Activated naive CD4-positive, alpha-beta T cell treated with anti-CD3 and anti-CD28 coated beads, Interleukin-2, amount 50 U/mL, for 72 hours (primary cell): ENCODE measurements at places on chromosomes 5 and 9.

DNA sequence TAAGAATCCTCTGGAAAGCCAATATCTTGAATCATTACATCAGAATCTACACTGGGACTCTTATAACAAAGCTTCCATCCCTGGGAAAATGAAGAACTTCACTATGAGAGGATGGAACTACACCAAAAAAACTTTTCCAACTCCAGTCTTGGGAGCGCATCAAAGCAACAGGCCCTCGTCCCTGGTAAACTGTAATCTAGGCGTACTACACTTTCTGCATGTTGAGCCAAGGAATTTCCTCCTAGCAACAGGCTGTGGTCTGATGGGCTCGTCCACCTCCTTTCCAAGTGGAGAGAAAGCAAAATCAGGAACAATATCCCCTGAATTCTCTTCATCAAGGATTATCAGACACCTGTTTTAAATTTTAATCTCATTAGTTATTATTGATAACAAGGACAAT is 94.1 kb downstream of the NFIB start:
- no peak for DNase-seq

DNA sequence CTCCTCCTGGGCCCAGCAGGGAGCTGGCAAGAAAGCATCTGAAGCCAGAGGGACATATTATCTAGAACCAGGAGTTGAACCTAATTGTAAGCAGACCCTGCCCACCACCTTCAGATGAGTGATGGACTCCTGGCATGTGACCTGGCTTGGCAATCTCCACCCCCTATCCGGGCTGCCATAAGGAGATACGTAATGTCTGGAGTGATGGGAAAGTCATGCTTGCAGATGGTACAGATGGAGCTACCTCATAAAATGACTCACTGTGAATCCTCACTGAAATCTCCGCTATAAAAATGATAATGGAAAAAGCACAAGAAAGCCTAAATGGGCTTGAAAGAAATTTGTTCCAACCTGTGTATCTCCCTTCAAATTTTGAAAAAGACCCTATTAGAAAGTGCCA is 157.5 kb downstream of the DMRT2 start:
- no peak for DNase-seq

DNA sequence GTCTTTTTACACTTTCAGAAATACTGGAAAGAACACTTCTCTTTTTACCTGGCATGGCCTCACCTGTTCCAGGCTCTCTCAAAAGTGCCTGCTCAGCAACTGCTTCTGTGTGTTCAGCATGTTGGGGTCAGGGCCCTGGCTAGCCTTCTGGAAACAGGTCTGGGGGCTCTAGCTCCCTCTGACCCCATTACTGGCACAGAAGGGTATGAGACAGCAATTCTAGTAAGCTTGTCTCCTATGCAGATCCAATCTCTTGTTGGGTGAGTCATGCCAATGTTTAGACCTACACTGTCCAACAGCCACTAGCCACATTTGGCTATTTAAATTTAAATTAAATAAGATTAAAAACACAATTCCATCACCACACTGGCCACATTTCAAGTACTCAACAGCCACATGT is 80.8 kb downstream of the MAPKAP1 start:
- DNase-seq, result no peak

DNA sequence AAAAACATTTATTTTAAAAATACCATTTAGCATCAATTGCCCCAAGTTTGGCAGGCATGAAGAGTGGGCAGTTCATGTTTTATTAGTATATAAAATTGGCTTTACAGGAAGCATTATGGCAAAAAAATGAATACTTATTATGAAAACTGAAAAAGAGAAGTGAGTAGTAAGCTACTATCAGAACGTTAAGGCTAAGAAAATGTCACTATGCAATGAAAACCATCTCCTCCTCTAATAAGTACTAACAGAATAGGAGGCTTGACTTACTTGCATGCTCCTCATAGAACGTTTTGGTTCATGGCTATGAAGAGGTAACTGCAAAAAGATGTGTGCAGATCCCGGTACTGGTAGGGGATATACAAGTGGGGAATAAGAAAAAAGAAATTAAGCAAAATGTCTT is 23.6 kb downstream of the TICAM2 start:
- DNase-seq, result no peak

DNA sequence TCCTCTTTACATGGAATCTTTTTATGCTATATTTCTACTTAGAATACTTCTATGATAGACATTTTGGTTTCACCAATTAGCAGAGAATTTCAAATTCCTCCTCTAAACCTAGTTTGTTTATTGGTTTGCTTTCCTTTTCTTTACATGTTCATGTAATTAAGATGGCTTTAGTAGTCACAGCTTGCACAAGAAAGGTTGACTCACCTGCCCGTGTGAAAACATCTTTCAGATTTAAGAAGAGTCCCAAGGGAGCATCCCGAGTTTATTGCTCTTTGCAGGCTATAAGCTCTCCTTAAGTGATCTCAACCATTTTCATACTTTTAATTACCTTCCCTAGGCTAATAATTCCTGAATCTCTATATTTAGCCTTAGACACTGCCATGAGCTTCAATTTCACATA is 28.9 kb downstream of the TYRP1 start:
- no peak for DNase-seq

DNA sequence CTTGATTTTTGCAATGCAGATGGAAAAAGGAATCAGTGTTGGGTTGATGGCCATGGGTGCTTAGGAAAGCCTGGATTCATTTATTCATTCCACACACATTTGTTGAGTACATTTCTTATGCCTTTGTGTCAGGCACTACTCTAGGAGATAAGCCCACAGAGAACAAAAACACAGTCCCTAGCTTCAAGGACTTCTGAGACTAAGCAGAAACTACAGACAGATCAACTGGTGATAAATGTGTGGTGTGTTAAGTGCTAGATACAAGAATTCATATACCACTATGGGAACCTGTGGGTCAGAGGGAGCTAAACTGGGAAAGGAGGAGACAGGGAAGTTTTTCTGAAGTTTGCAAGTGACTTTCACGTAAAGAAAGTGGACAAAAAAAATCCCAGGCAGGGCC is 119.9 kb downstream of the CEMIP2 start:
- DNase-seq, result no peak

DNA sequence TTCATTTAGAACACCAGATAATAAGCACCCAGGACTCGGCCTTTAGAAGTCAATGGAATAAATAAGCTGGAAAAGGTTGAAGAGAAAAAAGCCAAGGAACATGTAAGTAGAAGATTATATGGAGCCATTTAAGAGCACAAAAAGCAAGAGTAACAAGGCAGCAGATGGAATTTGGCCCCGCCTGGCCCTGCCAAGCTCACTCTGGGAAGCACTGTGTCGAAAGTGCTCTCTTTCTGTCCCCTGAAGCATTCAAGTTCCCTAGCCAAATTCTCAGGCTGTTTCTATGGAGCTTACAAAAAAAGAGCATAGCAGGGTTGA is 73.0 kb upstream of the GPR151 start:
- no peak for DNase-seq

DNA sequence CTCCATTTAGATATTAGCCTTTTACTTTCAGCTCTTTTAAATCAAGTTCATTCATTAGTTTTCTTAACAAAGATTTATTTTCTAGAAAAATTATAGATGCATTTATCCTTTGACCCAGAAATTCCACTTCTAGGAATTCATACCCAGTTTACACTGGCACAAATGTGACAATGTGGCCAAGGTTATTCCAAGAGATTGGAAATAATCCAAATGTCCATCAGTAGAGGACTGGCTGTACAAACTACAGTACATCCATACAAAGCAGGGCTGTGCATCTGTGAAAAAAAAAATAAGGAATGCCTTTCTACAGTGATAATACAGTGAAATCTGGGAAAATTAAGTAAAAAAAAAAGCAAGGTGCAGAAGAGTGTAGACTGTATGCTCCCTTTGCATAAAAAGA is 149.2 kb downstream of the GABBR2 start:
- DNase-seq, result no peak

- DNase-seq, result no peak
Measured at GRCh38 chr5:33010846-33011245, 299.7 kb downstream of the NPR3 start.

DNA sequence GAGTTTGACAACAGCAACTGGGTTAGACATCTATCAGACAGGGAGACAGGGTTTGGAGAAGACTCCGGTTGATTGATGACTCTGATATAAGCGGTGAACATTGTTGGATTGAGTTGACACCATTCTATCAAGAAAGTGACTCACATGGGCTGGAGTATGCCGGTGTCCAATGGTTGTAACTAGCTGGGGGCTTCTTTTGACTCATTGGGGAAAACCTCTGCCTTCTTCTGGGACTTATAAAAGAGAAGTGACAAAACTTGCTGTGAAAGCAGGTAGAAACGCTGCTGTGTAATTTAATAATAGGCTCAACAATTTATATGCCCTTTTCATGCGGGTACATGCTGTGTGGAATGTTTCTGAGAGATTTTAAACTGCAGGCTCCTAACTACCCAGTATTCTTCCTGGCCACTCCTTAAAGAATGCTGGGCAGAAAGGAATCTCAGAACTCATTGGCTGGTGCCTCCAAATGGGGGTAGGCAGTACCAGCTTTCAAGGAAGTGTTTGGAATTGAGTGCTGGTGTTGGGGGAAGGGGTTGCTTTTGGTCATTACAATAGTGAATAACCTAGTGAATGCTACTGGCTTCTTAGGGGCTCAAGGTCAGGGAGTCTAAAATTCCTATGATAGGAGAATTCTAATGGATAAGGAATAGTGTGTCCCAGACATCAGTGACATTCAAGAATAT is 43.9 kb downstream of the FYB1 start:
- DNase-seq, result no peak

GRCh38 chr5:132268769-132269551 is 11.5 kb downstream of the PDLIM4 start:
- no peak for DNase-seq

DNA sequence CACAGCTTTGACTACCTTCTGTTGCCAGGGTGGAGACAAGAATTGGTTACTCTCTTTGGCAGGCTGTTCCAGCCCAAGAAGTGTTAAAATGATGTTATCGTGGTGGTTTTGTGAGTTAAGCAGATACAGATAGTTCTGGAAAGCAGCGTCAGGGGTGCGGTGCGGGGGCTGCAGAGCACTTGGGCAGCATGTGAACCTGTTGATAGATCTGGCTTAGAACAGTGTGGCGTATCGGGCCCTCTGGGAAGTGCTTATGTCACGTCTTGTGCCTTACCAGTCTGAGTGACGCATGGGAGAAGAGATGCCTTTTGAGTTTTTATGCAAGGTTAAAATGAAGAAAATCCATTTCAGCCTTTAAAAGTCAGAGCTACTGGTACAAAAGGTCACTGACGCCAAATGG is 152.5 kb downstream of the PRKACG start:
- no peak for DNase-seq

DNA sequence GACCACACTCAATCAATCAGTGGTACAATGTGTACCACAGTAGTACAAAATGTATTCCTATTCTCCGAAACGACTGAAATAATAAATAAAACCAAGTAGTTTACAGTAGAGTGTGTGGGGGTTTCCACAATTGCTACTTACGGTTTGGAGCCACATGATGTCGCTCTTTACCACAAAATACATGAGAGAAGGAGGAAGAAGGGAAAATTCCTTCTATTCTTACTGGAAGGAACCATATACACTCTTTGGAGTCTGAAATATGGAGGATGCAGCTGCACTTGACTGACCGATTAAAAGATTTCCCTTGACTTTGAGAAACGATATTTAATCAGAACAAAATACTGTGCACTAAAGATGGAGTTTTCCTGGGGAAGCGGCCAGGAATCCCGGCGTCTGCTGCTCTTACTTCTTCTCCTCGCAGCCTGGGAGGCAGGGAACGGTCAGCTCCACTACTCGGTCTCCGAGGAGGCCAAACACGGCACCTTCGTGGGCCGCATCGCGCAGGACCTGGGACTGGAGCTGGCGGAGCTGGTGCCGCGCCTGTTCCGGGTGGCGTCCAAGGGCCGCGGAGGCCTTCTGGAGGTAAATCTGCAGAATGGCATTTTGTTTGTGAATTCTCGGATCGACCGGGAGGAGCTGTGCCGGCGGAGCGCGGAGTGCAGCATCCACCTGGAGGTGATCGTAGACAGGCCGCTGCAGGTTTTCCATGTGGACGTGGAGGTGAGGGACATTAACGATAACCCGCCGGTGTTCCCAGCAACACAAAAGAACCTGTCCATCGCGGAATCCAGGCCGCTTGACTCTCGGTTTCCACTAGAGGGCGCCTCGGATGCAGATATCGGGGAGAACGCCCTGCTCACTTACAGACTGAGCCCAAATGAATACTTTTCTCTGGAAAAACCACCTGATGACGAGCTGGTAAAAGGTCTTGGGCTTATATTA is at the start of gene PCDHA4:
PCDHA4 (plus strand) TSS at position 235 of the 942 bp plus-strand sequence.
- DNase-seq, result no peak

GRCh38 chr9:83670381-83670780 is 37.4 kb downstream of the UBQLN1 start:
- DNase-seq, result no peak

GRCh38 chr9:111831371-111832108 is 36.8 kb upstream of the SHOC1 start:
- DNase-seq, result no peak

DNA sequence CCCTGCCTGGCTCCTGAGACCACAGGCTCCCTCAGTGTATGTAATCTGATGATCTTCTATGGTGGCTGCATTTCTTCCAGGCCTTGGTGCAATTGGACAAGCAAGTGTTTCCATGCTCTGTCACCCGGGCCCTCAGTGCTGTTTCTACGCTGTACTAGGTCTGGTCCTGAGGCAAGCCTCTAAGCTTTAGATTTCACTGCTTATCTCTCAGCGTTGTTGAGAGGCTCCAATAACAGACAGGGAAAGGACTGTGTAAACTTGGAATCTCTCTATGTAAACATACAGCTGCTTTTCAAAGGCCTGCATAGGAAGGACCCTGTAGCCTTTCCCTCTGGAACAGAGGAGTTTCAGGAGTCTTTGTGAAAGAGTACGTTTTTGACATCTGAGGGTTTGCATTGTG is 38.6 kb upstream of the NFIB start:
- DNase-seq, result no peak

GRCh38 chr9:107422189-107423185 is 67.1 kb downstream of the KLF4 start:
- no peak for DNase-seq

GRCh38 chr9:72524820-72525540 is 3.6 kb downstream of the TMC1 start:
- DNase-seq, result peak; percentile 17

GRCh38 chr5:163445345-163445744 is 8.0 kb downstream of the CCNG1 start:
- no peak for DNase-seq

- DNase-seq, result peak; percentile 48
Measured at GRCh38 chr5:72611118-72611730, 104.0 kb upstream of the ZNF366 start.

DNA sequence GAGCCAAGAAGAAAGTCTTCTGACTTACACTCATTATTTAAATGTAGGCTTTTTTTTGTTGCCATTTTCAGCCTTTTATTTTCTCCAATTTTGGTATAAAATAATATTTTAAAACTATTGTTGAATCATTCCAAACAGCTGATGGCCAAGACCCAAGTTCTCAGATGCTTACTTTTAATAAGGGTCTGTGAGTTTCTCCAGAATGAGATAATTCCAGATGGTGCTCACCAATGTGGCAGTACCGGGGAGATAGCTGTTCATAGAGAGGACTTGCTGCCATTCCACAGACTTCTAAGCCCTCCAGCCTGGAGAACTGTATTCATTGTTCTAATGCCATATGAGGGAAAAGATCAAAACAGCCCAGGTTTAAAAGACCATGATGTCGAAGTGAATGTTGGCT is 5.3 kb upstream of the C1QTNF2 start:
- no peak for DNase-seq

- no peak for DNase-seq
Measured at GRCh38 chr9:6667080-6667479, 21.6 kb upstream of the GLDC start.
